Panc1 (cell line): ENCODE measurements at places on chromosomes 6 and 20. TPM values are rescaled to one million over a fixed set of nuclear protein-coding genes. Genes with fewer than 3 reads are reported as not detected.

- no peaks in the 10 kb centered on the region for H3K4me1 ChIP-seq
- no peak for DNase-seq
- H3K27ac ChIP-seq: no peak overlapping the region
- no peak overlapping the region for H3K4me3 ChIP-seq
- peaks cover 26% of the 10 kb centered on the region for H3K36me3 ChIP-seq
Observed at GRCh38 chr20:38537176-38537575, 43.8 kb upstream of the ADIG start.

DNA sequence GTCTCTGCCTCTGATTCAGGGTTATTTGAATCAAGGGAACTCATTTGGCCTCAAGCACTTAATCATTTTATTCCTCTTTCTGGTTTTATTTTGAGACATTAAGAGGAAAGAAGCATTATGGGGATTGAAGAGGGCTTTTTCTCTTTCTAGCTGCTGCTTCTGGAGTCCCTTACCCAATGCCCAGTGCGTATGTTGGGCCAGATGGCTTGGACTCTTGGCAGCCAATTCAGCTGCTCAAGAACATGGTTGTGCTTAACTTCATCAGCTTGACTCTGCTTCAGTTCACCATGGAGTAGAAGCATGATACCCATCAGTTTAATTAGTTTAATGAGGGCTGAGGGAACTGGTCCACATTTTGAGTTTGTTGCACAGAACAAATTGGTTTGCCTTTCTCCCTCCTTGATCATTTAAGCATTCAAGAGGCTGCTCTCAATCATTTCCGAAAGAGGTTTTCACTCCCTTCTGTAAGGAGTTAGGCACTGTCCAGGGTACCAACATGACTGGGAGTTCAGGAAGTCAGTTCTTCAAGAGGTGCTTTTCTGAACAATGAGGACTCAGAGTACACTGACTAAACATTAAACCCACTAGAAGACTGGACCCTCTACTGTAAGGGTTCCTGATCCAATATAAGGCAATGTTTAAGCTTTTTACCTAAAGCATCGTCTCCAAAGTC is 14.6 kb downstream of the PDYN start:
- no peaks in the 10 kb centered on the region for H3K36me3 ChIP-seq
- H3K27ac ChIP-seq: no peak overlapping the region
- DNase-seq: no peak
- H3K27me3 ChIP-seq: peaks cover 12% of the 10 kb centered on the region
- no peaks in the 10 kb centered on the region for H3K4me1 ChIP-seq
- H3K4me3 ChIP-seq: no peak overlapping the region

- no peak overlapping the region for H3K4me3 ChIP-seq
- H3K36me3 ChIP-seq: no peaks in the 10 kb centered on the region
- no peak for DNase-seq
- no peaks in the 10 kb centered on the region for H3K4me1 ChIP-seq
- H3K27me3 ChIP-seq: no peaks in the 10 kb centered on the region
Observed at GRCh38 chr20:51946586-51946985, 144.3 kb upstream of the SALL4 start.

DNA sequence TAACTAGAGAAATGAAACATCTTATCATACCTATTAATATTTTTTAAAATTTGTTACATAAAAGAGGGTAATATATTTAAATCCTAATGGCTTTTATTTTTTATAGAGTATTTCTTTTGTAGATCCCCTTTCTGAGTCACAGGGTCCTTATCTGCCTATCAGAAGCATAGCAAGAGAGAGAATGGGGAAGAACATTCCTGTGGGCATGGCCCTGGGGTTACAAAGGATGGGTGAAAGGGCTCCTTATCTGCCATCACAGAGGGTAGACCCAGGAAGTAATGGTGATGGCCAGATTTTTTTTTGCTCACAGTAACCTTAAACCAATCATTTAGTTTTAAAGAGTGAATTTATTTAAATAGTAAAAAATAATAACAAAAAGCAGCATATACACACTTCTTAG is 582.1 kb upstream of the HTR1E start:
- no peak overlapping the region for H3K4me3 ChIP-seq
- H3K36me3 ChIP-seq: no peaks in the 10 kb centered on the region
- H3K27ac ChIP-seq: no peak overlapping the region

DNA sequence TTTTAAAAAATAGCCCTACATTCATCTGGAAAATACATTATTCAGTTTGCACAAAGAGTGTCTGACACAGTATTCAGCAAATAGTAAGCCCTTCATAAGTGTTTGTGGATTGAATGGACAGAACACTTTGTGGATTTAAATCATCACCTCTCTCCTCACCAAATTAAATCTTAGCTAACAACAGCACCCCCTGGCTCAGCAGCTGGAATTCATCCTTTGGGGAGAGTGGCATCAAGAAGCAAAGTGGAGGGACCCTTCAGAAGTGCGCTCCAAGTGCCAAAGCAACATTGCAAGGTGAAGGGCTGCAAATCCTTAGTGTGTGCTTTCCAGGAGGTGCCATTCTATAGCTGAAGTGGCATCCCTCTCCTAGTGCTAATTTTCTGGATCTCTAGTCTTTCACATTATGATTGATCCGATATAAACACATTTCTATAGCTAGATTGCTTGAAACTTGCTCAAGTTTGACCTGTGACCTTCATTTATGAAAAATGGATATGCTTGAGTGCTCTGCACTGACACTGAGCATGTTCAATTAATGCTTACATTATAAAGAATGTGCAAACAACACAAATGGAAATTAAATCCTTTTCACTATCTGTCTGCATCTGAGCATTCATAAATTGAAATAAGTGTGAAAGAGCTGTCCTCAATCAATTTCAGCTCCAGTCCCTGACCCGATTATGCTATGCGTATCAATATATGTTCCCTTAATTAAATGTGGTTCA is 891.7 kb downstream of the C6orf118 start:
- no peaks in the 10 kb centered on the region for H3K4me1 ChIP-seq
- no peak for DNase-seq
- H3K27ac ChIP-seq: no peak overlapping the region
- H3K27me3 ChIP-seq: no peaks in the 10 kb centered on the region

- H3K36me3 ChIP-seq: no peaks in the 10 kb centered on the region
- no peaks in the 10 kb centered on the region for H3K27me3 ChIP-seq
- no peaks in the 10 kb centered on the region for H3K4me1 ChIP-seq
- DNase-seq: no peak
- no peak overlapping the region for H3K27ac ChIP-seq
Observed at GRCh38 chr20:39877788-39878187, 811.2 kb downstream of the MAFB start.

- no peak for DNase-seq
- H3K4me3 ChIP-seq: no peak overlapping the region
- no peaks in the 10 kb centered on the region for H3K27me3 ChIP-seq
- H3K36me3 ChIP-seq: no peaks in the 10 kb centered on the region
Observed at GRCh38 chr6:96301023-96301422, 220.6 kb upstream of the UFL1 start.

- peaks cover 34% of the 10 kb centered on the region for H3K36me3 ChIP-seq
- H3K27ac ChIP-seq: no peak overlapping the region
- DNase-seq: no peak
- no peak overlapping the region for H3K4me3 ChIP-seq
- H3K27me3 ChIP-seq: no peaks in the 10 kb centered on the region
- no peaks in the 10 kb centered on the region for H3K4me1 ChIP-seq
Observed at GRCh38 chr6:89667872-89668556, 29.5 kb upstream of the LYRM2 start.

- no peaks in the 10 kb centered on the region for H3K36me3 ChIP-seq
- H3K4me3 ChIP-seq: no peak overlapping the region
- peaks cover 4% of the 10 kb centered on the region for H3K27me3 ChIP-seq
- H3K4me1 ChIP-seq: no peaks in the 10 kb centered on the region
Observed at GRCh38 chr6:39755231-39755630, 30.0 kb upstream of the KIF6 start.

The PRICKLE4 gene
- 1.6 TPM for total RNA-seq

The CALHM6 gene
- not detected for total RNA-seq

The GNRH2 gene
- total RNA-seq: 0.49 TPM

The FAM83C gene
- not detected for total RNA-seq

The TTLL9 gene
- total RNA-seq: 2.1 TPM

The TREML2 gene
- total RNA-seq: not detected

The GPR6 gene
- not detected for total RNA-seq

The EGFL8 gene
- total RNA-seq: 11.1 TPM

The MOG gene
- not detected for total RNA-seq

The ZNF292 gene
- total RNA-seq: 38.2 TPM

The FAM162B gene
- not detected for total RNA-seq
